Erythroblast (primary cell): ENCODE measurements at places on chromosomes 7 and 10.

DNA sequence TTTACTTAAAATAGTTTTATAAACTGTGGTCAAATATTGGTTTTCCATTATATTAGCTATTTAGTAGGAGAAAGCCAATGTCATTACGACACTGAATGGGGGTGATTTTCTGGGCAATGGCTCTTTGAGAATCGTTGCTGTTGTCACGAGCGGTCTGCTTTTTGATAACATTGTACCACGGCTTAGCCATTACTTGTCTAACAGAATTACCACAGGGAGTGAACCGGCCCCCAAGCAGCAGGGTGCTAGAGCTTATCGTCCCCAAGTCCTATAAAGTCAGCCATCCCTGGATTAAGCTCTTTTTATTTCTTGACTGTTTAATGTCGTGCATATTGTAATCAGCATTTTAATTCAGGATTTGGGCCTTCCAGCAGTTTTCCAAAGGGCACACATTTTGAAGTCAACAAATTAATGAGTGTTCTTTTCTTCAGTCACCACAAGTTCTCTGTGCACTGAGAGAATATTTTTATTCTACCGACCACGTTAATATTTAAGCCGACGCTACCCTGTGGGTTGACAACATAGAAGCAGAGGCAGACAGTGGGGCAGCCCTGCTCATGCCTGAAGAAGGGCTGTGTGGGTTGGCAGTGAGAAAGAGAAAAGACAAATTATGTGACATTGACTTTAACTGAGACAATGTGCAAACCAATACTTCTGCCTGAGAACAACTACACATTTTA, 125.8 kb downstream of the ICA1 start:
- no peak for DNase-seq

- no peak for DNase-seq
These were observed 952.7 kb upstream of the KCND2 start for GRCh38 chr7:119320316-119320715.

DNA sequence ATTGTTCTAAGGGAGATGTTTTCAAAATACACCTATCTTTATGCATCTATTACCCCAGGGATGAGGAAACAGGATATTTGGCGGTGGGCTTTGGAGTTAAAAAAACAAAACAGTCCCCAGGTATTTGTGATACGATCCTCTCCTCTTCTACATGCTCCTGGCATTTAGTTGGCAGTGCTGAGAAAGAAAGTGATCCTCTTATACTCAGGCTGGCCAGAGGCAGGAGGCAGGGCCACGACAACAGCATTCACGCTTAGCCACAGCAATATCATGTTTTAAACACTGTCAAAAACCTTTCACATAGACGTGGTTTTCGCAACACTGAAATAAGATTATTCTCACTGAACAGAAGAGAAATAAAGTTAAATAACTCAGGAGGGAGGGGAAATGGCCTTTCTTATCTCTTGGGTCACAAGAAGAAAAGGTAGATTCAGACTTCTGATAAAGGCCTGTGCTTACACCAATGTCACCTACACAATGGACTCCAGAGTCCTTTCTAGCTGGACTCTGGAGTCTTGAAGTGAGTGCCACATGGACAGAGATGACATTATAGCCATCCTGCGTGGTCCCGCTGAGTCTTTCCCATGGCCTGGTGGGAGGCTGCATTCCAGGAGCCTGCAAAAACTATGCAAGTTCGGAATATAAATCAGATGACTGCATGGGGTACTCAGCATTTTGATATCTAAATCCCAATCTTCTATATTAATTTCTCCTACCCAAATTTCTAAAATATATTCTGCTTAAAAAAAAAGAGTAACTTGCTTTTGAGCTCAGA, 88.7 kb downstream of the PIP4K2A start:
- DNase-seq, result no peak

- DNase-seq, result no peak
These were observed 51.3 kb downstream of the TWIST1 start for GRCh38 chr7:19066170-19066569.

DNA sequence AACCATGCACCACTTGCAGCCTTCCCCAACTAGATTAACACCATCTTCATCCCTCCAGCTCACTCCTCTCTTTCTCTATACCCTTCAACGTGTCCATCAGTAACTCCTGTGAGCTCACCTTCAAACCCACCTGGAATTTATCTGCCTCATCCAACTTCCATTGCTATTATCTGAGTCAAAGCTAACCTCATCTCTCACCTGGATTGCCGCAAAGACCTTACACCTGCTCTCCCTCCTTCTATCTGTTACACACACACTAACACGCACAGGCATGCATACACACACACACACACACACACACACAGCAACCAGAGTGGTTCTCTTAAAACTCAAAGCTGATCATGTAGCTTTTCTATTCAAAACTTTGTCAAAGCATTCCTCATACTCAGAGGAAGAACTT, 3.8 kb upstream of the TFEC start:
- no peak for DNase-seq

DNA sequence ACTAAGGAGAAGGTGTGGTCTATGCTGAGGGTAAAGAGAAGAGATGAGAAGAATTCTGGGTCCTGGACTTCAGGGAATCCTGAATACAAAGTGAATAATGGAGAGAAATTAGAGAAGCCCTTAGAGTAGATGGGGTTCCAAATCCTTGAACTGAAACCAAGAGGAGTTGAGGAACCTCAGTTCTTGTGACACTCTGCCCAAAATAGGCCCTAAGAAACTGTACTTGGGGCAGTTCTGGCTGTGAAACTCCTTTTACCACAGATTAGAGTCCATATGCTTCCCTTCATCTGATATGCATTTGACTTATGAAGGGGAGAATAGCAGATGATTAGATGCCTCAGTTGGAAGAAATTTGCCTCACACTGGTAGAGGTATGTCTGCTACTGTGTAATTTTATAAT, 19.0 kb downstream of the TES start:
- DNase-seq, result no peak

DNA sequence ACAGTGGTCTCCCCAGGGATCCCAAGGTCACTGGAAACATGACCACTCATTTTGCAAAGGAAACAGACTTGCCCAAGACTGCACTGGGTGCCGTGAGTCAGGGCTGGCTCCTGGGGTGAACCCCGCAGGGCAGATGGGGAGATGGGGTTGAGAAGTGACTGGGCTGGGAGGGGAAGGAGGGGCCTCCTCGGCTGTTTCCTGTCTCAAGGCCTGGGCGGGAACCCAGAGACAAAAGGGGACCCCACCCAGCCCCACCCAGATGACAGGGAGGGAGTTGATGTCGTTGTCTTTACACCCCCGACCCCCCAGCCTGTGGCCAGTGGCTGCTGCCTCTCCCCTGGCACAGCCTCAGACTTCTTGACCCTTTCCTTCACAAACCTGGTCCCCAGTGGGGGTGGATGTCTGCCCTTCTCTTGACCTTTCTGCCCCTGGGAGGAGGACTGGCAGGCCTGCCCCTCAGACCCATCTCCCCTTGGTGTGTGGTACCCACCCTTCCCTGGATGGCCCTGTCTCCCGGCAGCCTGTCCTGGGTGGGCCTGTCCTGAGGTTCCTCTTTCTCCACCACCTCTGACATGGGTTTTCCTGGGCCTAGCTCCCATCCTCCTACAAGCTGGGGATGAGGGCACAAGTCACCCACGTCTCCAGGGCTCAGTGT, 1.4 kb downstream of the MYO1G start:
- DNase-seq, result peak; percentile 65

GRCh38 chr7:149126662-149127266, 640 bp upstream of the ZNF425 start:
- DNase-seq, result peak; percentile 70

GRCh38 chr7:19062216-19062615, 55.2 kb downstream of the TWIST1 start:
- no peak for DNase-seq

- no peak for DNase-seq
These were observed 64.2 kb upstream of the SH2B2 start for GRCh38 chr7:102222445-102222844.

DNA sequence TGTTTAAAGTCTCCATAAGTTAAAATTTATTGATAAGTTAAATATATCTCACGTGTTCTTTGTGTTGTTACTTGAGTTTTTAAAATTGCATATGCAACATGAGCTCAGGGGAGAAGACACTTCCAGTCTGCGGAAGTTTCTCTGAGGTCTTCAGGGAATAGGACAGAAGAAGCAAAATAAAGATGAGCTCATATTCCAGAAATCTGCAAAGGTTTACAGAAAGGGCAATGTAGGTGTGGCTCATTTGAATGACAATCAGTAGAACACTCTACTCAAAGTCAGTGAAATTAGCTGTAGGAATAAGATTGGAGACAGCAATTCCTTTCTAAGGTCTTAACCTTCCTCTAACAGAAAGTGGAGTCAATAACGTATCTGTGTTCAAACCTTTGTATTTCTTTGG, 53.7 kb downstream of the CACNA2D1 start:
- DNase-seq, result no peak

DNA sequence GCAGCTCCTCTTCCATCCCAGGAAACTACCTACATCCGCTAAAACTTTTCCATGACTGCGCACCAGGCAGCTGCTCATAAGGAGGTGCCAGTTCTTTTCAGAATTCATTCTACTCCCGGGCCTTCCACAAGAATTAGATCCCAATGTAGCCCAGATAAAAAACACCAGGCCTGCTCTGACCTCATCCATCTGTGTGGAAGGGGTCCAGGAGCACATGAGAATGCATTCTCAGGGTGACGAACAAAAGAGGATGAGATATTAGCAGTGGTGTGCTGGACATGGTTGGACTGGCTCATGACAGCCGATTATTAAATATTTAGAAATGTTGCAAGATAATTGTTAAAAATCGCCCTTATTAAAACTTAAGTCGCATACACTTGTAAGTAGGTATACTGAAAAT, 43.2 kb upstream of the STEAP1B start:
- no peak for DNase-seq

GRCh38 chr10:3691482-3691881, 93.5 kb downstream of the KLF6 start:
- no peak for DNase-seq

- DNase-seq, result peak; percentile 68
These were observed 170.7 kb downstream of the HDAC9 start for GRCh38 chr7:18666107-18666728.

- no peak for DNase-seq
These were observed 191.7 kb downstream of the PPP1R9A start for GRCh38 chr7:95099106-95099505.

DNA sequence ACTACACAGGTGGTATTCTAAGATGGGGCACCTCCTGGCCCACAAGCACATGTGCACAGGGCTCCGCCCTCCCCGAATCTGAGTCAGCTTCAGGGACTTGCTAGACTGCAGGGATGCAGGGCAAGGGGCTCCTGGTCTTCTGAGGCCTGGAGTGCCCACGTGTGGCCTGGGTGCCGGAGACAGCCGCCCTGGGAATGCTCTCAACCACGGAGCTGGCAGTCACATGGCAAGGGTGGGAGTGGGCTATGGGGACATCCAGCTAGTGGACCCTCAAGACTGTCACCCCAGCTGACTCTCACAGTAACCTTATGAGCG, 42.7 kb downstream of the CFAP46 start:
- no peak for DNase-seq

- peak; percentile 61 for DNase-seq
These were observed 1.4 kb downstream of the LARP4B start for GRCh38 chr10:929960-930624.

- no peak for DNase-seq
These were observed 284.3 kb upstream of the NEBL start for GRCh38 chr10:21181451-21181850.

DNA sequence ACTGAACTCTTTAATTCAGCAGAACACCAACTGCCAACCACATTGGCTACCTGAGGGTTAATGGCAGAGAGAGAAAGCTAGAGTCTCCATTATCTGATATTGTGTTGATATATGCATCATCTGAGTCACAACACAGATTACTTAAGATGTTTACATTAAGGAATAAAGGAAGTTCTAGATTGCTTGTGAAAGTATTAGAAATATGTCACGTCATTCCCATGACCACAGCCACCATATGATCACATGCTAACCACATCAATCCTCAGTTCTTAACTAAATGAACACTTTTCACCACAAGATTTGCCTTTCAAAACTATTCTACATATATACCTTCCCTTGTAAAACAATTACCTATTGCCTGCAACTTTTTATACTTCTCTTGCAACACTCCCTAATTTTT, 337.9 kb downstream of the FGFR2 start:
- DNase-seq, result no peak

GRCh38 chr7:123410273-123410904, 124.0 kb downstream of the IQUB start:
- no peak for DNase-seq

- DNase-seq, result peak; percentile 21
These were observed at the start of gene MSS51 for GRCh38 chr10:73433538-73433867. TSS of gene MSS51 (minus strand) at chr10:73433561. CDS start at chr10:73428284, 5,277 bp downstream.

- DNase-seq, result no peak
These were observed 20.8 kb downstream of the ZDHHC16 start for GRCh38 chr10:97466755-97467154.

DNA sequence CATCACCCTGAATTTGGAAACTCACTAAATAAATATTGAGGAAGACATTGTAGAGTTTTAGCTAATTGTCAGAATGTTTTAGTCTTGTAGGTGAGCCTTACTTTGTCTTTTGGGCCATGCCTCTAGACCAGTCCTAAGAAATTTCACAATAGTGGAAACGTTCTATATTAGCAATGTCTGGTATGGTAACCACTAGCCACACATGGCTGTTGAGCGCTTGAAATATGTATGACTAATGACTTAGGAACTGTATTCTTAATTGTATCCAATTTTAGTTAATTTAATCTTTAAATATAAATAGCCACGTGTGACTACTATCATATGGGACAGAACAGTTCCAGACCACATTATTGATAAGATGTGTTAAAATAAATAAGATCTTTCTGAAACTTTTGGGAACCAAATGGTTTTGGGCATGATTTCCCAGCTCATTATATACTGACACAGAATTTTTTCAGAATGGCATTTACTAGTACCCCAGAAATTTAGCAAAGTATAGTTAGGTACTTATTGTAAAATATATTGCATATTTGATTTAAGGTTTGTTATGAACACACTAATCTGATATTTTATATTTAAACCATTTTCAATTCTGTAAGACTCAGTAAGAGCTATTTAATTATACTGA, 95.0 kb downstream of the VPS50 start:
- no peak for DNase-seq

GRCh38 chr10:118768041-118768919, 13.5 kb upstream of the CACUL1 start:
- no peak for DNase-seq

DNA sequence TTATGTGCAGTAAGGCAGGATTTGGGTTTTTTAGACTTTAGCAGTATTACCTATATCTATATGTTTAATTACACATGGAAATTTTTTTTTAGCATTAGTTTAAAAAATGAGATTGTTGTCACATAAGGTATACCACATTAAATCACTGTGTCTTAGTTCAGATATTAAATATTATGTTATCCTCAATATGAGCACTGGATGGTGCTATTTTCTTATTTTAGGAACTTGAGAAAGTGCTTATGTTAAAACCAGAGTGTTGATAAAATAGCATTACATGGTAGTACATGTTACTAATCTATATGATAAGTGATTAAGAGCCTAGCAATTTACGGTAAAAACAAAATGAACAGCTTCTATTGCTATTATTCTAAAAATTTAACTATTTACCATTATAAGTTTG, 28.8 kb downstream of the MIOS start:
- peak; percentile 52 for DNase-seq
